ENCODE measurements at places on chromosomes 3 and 15.

DNA sequence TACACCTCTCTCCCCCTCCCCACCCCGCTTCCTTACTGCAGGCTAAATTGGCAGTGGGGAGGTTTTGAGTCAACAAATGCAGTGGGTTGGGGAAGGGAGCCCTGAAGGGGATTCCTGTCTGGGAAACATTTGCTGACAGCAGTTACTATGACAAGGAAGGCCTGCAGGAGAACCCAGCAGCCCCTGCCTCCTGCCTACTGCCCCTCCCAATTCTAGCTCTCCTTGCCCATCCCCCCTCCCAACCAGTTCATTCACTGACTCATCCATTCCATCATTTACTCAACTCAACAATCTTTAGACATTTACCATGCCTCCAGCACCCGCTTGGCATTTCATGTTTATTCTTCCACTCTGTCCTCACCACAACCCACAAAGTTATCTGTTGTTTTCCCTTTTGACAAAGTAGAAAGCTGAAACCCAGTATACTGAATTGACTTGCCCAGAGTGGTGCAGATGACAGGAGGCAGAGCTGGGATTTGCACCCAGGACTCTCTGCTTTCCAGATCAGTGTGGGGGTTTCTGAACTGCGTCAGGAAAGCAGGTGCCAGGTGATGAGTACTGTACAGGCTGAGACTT lies 75.0 kb downstream of the MAGEF1 start:
- DNase-seq, result peak; percentile 62

GRCh38 chr3:102514241-102514640 lies 79.4 kb downstream of the ZPLD1 start:
- DNase-seq, result no peak

DNA sequence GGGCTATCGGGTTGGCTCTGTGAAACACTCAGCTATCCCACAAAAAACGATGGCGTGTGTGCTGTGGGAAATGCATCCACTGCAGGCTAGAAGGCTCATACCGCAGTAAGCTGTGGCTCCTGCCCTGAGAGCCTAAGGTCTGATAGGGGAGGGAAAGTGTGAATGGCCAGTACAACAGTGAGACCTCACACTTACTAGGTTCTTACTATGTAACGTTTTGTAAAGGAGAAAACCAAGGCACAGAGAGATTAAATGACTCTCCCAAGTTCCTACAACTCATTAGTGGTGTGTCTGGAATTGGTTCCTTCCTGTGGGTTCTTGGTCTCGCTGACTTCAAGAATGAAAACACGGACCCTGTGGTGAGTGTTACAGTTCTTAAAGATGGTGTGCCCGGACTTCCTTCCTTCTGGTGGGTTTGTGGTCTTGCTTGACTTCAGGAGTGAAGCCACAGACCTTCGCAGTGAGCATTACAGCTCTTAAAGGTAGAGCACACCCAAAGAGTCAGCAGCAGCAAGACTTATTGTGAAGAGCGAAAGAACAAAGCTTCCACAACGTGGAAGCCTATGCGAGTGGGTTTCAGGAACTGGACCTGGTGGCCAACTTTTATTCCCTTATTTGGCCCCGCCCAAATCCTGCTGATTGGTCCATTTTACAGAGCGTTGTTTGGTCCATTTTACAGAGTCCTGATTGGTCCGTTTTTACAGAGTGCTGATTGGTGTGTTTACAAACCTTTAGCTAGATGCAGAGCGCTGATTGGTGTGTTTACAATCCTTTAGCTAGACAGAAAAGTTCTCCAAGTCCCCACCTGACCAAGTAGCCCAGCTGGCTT lies 161.7 kb downstream of the POLR2M start:
- DNase-seq, result no peak

GRCh38 chr3:139633511-139633910 lies 44.3 kb downstream of the NMNAT3 start:
- no peak for DNase-seq

All from femur (tissue), 1 donor.